ENCODE measurements at places on chromosomes 4 and X.

GRCh38 chr4:113973345-113973744 lies 6.1 kb downstream of the ARSJ start:
- peaks cover 6% of the 10 kb centered on the region for H3K36me3 ChIP-seq
- no peak for DNase-seq
- H3K27ac ChIP-seq, result no peak overlapping the region
- peaks cover 3% of the 10 kb centered on the region for H3K4me1 ChIP-seq
- H3K27me3 ChIP-seq, result no peaks in the 10 kb centered on the region
- H3K4me3 ChIP-seq, result no peak overlapping the region

GRCh38 chr4:48234575-48234974 lies 35.1 kb downstream of the TEC start:
- no peak overlapping the region for H3K27ac ChIP-seq
- H3K36me3 ChIP-seq, result peaks cover 5% of the 10 kb centered on the region
- peaks cover 8% of the 10 kb centered on the region for H3K4me1 ChIP-seq
- DNase-seq, result no peak

DNA sequence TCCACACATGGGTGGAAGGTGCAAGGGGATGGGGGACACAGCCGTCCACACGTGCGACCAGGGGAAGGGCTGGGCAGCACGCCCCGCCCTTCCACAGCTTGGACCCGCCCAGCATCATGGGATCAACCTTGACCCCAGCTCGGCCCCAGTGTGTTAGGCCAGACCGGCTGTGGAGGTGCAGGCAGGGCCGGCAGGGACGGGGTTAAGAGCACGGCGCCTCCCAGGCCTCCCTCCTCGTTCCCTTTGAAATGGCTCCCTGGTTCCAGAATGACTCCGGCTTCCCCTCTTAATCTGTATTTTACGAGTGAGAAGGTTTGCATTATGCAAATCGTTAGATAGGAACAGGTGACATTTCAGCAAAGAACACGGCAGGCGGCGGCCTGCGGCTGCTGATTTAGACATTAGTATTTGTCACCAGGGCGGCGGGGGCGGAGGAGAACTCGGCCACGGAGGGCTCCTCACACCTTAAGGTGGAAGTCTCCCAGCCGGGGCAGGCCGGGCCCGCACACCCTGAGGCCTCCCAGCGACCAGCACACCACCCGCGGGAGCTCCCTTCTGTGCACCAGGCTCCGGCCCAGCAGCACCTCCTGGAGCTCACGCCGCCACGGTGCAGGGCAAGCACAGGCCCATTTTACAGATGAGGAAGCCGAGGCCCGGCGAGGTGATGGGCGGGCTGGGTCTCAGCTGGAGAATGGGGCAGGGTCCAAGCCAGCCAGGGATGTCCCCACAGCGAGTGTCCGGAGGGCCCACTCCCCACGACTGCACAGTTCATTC lies 116.1 kb downstream of the FAM53A start:
- DNase-seq, result no peak
- no peaks in the 10 kb centered on the region for H3K36me3 ChIP-seq
- H3K27ac ChIP-seq, result no peak overlapping the region
- H3K27me3 ChIP-seq, result peaks cover 4% of the 10 kb centered on the region
- H3K4me1 ChIP-seq, result peaks cover 7% of the 10 kb centered on the region
- H3K4me3 ChIP-seq, result no peak overlapping the region

- no peak overlapping the region for H3K4me3 ChIP-seq
- no peaks in the 10 kb centered on the region for H3K36me3 ChIP-seq
- H3K27me3 ChIP-seq, result peaks cover 4% of the 10 kb centered on the region
Measured at GRCh38 chr4:123706973-123707372, 310.4 kb downstream of the SPRY1 start.

DNA sequence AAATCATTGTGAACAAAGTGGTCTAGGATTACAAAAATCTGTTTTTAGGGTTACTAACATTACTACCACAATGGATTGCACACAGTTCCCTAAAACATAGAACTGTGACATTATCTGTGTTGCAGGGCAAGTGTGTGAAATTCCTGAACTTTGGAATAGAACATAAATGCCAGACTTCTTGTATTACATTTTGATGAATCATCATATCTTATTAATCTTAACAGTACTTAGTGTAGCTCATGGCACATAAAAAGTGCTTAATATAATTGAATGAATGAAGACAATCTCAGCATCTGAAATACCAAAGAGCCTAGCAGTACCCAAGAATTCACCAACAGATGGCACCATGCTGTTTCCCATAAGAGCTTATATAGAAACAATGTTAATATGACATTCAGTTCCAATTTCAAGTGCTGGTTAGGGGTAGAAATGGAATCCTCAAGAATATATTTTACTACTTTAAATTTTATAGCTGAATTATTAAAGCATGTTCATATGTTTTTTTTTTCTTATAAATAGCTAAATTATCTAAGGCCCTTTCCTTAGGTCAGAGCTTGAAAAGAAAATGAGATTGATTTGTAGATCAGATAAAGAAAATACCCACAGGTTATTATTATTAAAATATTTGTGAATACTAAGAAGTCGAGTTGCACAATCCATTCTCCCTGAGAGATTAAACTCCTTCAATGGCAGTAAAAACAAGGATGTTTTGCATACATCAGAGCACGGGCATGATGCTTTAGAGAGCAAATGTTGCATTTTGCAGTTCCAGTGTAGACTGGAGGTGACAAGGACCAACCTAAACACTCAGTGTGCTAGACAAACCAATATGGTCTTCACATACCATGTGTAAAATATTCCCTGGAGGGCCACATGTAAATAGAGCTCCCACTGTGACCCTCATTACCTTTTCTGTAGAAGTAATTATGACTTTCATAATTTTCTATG lies 25.7 kb upstream of the SHISA3 start:
- H3K36me3 ChIP-seq, result no peaks in the 10 kb centered on the region
- DNase-seq, result no peak
- H3K27ac ChIP-seq, result no peak overlapping the region
- peaks cover 33% of the 10 kb centered on the region for H3K27me3 ChIP-seq
- no peaks in the 10 kb centered on the region for H3K4me1 ChIP-seq
- no peak overlapping the region for H3K4me3 ChIP-seq

- no peak overlapping the region for H3K27ac ChIP-seq
- H3K4me3 ChIP-seq, result no peak overlapping the region
Measured at GRCh38 chrX:15785176-15785750, 5.0 kb upstream of the ZRSR2 start.

GRCh38 chr4:4598851-4599411 lies 57.1 kb upstream of the STX18 start:
- peaks cover 4% of the 10 kb centered on the region for H3K36me3 ChIP-seq
- H3K4me1 ChIP-seq, result no peaks in the 10 kb centered on the region
- no peak for DNase-seq

- no peak overlapping the region for H3K27ac ChIP-seq
- no peak for DNase-seq
- H3K36me3 ChIP-seq, result no peaks in the 10 kb centered on the region
- H3K4me1 ChIP-seq, result no peaks in the 10 kb centered on the region
- H3K4me3 ChIP-seq, result no peak overlapping the region
Measured at GRCh38 chrX:68763481-68763880, 65.3 kb upstream of the EFNB1 start.

GRCh38 chr4:68132342-68132741 lies 2.7 kb upstream of the TMPRSS11F start:
- no peak overlapping the region for H3K27ac ChIP-seq
- H3K4me1 ChIP-seq, result no peaks in the 10 kb centered on the region
- peaks cover 7% of the 10 kb centered on the region for H3K27me3 ChIP-seq
- H3K4me3 ChIP-seq, result no peak overlapping the region
- no peaks in the 10 kb centered on the region for H3K36me3 ChIP-seq
- DNase-seq, result no peak

- peak overlapping the region; percentile 91 for H3K27ac ChIP-seq
- no peak for DNase-seq
- H3K4me1 ChIP-seq, result peaks cover 24% of the 10 kb centered on the region
- no peaks in the 10 kb centered on the region for H3K36me3 ChIP-seq
Measured at GRCh38 chr4:52659722-52660261, 691 bp upstream of the USP46 start.

DNA sequence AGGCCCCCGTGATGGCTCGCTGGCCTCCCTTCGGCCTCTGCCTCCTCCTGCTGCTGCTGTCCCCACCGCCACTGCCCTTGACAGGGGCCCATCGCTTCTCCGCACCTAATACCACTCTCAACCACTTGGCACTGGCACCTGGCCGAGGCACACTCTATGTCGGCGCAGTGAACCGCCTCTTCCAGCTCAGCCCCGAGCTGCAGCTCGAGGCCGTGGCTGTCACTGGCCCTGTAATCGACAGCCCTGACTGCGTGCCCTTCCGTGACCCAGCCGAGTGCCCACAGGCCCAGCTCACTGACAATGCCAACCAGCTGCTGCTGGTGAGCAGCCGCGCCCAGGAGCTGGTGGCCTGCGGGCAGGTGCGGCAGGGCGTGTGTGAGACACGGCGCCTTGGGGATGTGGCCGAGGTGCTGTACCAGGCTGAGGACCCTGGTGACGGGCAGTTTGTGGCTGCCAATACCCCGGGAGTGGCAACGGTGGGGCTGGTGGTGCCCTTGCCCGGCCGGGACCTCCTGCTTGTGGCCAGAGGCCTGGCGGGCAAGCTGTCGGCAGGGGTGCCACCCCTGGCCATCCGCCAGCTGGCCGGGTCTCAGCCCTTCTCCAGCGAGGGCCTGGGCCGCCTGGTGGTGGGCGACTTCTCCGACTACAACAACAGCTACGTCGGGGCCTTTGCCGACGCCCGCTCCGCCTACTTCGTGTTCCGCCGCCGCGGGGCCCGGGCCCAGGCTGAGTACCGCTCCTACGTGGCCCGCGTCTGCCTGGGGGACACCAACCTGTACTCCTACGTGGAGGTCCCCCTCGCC lies 3.0 kb downstream of the PLXNB3 start:
- no peak for DNase-seq
- no peak overlapping the region for H3K4me3 ChIP-seq
- no peaks in the 10 kb centered on the region for H3K27me3 ChIP-seq
- no peaks in the 10 kb centered on the region for H3K36me3 ChIP-seq
- no peak overlapping the region for H3K27ac ChIP-seq

DNA sequence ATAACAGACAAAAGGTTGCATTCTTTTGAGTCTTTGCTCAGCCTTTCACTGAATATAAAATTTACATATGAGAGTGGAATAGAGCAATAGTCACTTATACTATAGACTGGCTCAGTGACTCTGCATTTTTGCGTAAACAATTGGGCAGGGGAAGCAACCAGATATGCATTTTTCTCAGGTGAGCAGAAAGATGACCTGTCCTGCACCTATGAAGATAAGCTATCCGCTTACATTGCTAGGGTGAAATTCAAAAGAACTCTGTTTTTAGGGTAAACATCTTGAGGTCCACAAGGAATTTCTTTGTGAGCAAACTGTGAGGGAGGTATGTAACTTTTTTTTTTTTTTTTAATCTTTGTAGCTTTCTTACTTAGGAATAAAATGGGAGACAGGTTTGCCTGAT lies 602.4 kb upstream of the PRKX start:
- no peak overlapping the region for H3K4me3 ChIP-seq
- no peak overlapping the region for H3K27ac ChIP-seq
- no peaks in the 10 kb centered on the region for H3K27me3 ChIP-seq

- no peak overlapping the region for H3K4me3 ChIP-seq
- H3K36me3 ChIP-seq, result no peaks in the 10 kb centered on the region
- H3K27ac ChIP-seq, result no peak overlapping the region
Measured at GRCh38 chrX:123993326-123993725, 31.8 kb downstream of the STAG2 start.

DNA sequence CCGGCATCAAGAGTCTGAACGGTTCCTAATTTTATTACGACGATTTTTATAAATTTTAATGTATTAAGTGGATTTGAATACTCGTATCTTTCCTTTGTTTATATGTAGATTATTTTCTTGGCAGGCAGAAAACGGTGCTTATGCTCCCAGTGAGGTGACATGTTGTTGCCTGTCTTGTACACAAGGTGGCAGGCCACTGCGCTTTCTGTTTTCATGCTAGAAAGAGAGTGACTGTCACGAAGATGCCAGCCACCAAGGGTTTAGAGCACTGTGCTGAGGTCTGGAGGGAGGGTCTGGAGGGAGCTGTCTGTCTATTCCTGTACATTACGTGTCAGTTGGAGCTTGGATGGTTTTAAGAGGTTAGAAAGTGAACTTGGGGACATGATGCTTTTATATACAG lies 87.7 kb downstream of the SHROOM2 start:
- peaks cover 14% of the 10 kb centered on the region for H3K27me3 ChIP-seq
- H3K4me1 ChIP-seq, result peaks cover 3% of the 10 kb centered on the region
- DNase-seq, result peak; percentile 12
- no peak overlapping the region for H3K27ac ChIP-seq

- H3K4me1 ChIP-seq, result peaks cover 42% of the 10 kb centered on the region
- H3K27ac ChIP-seq, result no peak overlapping the region
- DNase-seq, result no peak
- H3K36me3 ChIP-seq, result peaks cover 2% of the 10 kb centered on the region
- H3K27me3 ChIP-seq, result no peaks in the 10 kb centered on the region
- peak overlapping the region; percentile 68 for H3K4me3 ChIP-seq
Measured at GRCh38 chr4:25842229-25842845, 20.5 kb downstream of the SEL1L3 start.

- peaks cover 11% of the 10 kb centered on the region for H3K36me3 ChIP-seq
- DNase-seq, result no peak
- no peak overlapping the region for H3K27ac ChIP-seq
- H3K4me3 ChIP-seq, result no peak overlapping the region
- H3K4me1 ChIP-seq, result peaks cover 7% of the 10 kb centered on the region
- H3K27me3 ChIP-seq, result no peaks in the 10 kb centered on the region
Measured at GRCh38 chr4:80027611-80028010, 45.4 kb downstream of the ANTXR2 start.

- no peak overlapping the region for H3K4me3 ChIP-seq
- H3K36me3 ChIP-seq, result no peaks in the 10 kb centered on the region
- no peaks in the 10 kb centered on the region for H3K4me1 ChIP-seq
- DNase-seq, result no peak
- H3K27me3 ChIP-seq, result no peaks in the 10 kb centered on the region
Measured at GRCh38 chrX:13334491-13334890, 14.6 kb upstream of the ATXN3L start.

DNA sequence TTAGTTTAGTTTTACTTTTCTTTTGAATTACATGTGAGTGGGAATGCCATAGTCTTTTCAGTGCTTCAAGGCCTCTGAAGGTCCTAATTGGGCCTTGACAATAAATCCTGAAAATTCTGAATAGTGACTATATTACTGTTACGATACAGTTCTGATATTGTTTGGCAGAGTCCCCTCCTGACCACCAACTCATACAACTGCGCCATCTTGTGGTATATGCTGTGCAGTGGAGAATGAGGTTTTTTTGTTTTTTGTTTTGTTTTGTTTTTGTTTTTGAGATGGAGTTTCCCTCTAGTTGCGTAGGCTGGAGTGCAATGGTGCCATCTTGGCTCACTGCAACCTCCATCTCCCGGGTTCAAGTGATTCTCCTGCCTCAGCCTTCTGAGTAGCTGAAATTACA lies 56.6 kb upstream of the CHRDL1 start:
- no peak overlapping the region for H3K4me3 ChIP-seq
- no peaks in the 10 kb centered on the region for H3K36me3 ChIP-seq
- no peak overlapping the region for H3K27ac ChIP-seq
- no peak for DNase-seq

DNA sequence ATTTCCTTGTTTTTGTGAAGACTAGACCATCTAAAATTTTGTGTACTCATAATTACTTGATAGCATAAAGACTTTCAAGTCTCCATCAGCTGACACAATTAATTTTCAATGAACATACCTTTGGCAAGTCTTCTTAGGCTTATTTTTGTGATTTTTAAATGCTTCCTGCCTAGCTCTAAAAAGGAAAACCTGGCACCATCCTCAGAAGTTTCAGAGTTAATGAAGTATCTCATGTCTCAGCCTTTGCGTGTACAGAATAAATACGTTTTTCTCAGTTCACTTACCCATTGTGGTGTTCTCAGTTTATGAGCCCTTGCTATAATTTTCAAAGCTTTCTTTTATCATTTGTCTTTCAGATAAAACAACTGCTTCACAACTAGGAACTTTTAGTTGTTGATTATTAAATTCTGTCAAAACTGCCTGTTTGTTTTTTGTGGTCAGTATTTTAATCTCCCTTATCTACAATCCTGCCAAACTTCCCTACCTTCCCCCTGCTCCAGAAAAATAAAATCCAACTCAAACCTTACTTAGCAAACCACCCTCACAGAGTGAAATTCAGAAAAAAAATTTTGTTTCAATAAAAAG lies 21.6 kb downstream of the ADD1 start:
- peaks cover 4% of the 10 kb centered on the region for H3K36me3 ChIP-seq
- no peak for DNase-seq
- H3K27ac ChIP-seq, result peak overlapping the region; percentile 82

All from T-helper 17 cell (primary cell).